Ureter (tissue), 1 donor: ENCODE measurements at places on chromosomes 16 and 17. TPM values are rescaled to one million over a fixed set of nuclear protein-coding genes. Genes with fewer than 3 reads are reported as not detected.

ITGB3 gene
- 13.2 TPM for total RNA-seq

KRT31 gene
- total RNA-seq = not detected

- DNase-seq = peak; percentile 42
These were observed 112.9 kb downstream of the METRNL start for GRCh38 chr17:83192161-83192788.

GRCh38 chr16:3058139-3059030 is 7.1 kb upstream of the IL32 start:
- DNase-seq = peak; percentile 72

GRCh38 chr17:48486557-48486956 is 44.3 kb downstream of the HOXB1 start:
- peak; percentile 57 for DNase-seq

GRCh38 chr17:29042679-29043538 is at the start of gene PIPOX:
PIPOX (plus strand) TSS chr17:29043141; CDS start chr17:29043226, 85 bp downstream.
- DNase-seq = no peak

- no peak for DNase-seq
These were observed 57.7 kb downstream of the GTF3C1 start for GRCh38 chr16:27491894-27492587.

GRCh38 chr16:21971856-21972255 is 18.7 kb downstream of the UQCRC2 start:
- no peak for DNase-seq

- no peak for DNase-seq
These were observed 72.0 kb downstream of the MSI2 start for GRCh38 chr17:57328109-57328882.
